ENCODE measurements at places on chromosomes 16 and 17.

DNA sequence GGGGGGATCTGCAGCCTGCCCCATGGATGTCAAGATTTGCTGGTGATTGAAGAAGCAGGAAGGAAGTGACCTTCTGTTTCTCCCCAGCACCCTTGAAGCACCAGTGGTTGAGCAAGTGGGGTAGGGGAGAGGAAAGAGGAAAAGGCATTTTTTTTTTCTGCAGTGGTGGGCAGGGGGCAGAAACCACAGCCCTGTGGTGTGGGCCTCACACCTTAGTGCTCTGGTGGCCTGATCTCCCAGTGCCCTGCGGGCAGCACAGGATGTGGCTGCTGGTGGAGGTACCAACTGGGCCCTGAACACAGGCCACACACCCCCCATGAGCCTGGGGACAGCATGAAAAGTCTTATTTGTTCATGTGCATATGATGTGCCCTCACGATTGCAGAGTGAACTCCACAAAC is 7.1 kb downstream of the ITGAD start:
- no peak for DNase-seq

DNA sequence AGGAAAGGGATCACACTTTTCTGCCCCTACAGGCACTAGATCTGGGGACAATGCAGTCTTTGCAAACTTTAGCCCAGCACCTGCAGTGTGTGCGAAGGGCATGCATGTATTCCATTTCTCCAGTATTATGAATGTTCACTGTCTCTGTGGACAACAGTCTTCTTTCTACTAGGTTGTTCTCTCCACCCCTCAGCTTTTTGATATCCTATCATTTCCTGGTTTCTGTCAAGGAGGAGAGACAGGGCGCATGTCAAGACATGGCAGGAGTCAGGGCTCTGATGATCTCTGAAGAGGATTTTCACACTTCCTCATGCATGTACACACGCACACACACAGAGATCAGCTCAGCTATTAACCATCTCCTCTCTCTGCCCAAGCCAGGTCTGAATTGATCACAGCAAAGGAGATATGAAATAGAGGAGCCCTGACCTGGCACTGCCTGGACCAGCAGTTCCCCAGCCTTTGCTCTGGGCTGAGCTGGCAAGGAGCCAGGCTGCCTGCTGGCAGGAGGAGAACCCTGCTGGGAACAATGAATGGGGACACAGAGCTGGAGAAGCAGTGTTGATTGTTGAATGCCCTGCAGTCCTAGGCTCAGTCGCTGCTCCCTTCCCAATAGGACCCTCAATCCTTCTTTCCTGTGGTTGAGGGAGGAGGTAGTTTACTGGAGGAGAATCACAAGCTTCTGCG is 2.6 kb downstream of the GPR179 start:
- peak; percentile 77 for DNase-seq

- no peak for DNase-seq
These were observed 14.7 kb upstream of the NACA2 start for GRCh38 chr17:61605692-61606091.

DNA sequence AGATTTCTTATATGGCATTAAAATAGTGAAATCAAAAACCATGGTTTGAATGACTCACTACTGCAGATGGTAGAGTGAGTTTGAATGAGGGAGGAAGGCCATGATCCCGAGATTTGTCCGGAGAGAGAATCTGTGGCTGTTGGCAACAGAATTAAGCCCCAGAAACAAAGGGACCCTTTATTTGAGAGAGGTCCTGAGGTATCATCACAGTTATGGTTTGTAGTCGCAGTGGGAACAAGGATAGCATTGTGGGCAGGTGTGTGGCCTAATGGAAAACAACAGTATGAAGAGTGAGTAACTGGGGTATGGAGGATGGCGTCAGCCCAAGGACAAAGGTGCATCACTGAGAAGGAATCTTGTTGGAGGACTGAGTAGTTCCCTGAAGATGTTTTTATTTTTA is 8.5 kb upstream of the ZFP3 start:
- DNase-seq = no peak

DNA sequence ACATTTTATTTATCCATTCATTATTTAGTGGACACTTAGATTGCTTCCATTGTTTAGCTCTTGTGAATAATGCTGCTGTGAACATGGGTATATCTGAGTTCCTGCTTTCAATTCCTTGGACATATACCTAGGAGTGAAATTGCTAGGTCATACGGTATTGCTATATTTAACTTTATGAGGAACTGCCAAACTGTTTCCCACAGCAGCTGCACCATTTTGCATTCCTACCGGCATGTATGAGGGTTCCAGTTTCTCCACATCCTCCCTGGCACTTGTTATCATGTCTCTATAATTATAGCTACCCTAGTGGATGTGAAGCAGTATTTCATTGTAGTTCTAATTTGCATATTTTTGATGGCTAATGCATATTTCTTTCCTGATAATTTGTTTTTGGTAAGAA is 23.7 kb upstream of the DRG2 start:
- DNase-seq = no peak

DNA sequence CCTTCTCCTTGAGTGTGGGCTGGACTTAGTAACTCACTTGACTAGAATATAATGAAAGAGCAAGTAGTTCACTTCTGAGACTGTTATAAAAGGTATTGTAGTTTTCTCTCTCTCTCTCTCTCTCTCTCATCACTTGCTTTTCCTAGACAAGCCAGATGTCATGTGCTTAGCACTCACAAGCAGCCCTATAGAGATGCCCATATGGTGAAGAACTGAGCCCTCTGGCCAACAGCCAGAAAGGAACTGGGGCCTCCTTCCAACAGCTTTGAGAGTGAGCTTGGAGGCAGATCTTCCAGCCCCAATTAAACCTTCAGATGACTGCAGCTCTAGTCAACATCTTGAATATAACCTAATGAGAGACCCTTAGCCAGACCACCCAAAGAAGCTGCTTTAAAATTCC is 440.5 kb downstream of the GRIN2A start:
- DNase-seq = no peak

GRCh38 chr17:16425202-16425601 is 9.8 kb downstream of the TRPV2 start:
- no peak for DNase-seq

GRCh38 chr16:10883004-10883403 is 6.0 kb downstream of the CIITA start:
- DNase-seq = no peak

DNA sequence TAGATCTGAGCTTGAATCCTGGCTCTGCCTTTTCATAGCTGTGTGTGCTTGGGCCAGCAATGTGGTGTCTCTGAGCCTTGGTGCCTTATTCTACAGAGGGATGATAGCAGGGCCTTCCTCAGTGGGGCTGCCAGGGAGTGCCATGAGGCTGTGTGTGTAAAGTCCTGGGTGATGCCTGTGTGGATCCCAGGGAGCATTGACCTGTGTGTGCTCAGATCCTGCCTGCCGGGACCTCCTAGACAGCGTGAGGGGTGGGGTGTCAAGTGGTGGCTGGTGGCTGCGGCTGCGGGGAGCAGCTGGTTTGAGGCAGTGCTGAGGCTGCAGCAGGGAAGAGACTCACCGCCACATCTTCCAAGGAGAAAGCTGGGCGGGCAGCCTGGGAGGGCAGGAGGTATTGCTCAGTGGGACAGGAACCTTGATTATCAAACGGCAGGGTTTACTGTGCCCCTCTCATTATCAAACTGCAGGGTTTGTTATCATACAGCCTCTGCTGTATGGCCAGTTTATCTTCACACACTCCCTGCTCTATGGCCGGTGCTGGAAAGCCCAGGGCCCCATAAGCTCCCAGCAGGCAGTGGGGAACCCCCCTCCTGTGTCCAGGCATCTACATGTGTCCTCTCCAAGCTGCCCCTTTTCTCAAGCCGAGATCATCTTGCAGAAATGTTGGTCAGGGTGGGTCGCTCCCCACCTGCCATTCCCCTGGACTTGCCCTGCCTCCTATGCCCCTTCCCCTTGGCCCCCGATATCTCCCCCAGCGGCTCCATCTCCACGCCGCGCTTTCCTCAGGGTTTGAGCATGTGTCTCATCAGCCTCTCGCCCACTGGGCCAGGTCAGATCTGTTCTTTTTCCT is 3.1 kb upstream of the ADCY7 start:
- DNase-seq = no peak

GRCh38 chr16:9139965-9140364 is 48.5 kb downstream of the HAPSTR1 start:
- DNase-seq = no peak

GRCh38 chr17:19263641-19264051 is 26.5 kb downstream of the EPN2 start:
- DNase-seq = no peak

DNA sequence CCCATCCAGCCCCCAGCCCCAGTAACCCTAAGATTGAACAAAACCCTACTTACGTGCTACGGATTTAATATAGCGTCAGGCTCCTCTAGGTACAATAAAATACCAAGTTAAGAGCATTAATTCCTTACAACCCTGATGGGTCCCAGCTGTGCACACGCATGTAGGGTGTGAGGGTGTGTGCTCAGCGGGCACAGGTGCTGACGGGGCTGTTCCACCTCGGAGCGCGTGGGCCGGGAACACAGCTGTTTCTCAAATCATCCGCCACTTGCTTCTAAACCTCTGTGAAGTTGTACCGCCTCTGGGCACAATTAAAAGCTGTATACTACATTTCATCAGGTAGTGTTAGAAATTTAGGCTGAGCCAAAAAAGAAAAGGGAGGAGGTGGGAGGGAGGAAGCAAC is 478.6 kb downstream of the MAF start:
- DNase-seq = no peak
